ENCODE measurements at places on chromosomes 6 and 20. TPM values are rescaled to one million over a fixed set of nuclear protein-coding genes. Genes with fewer than 3 reads are reported as not detected.

PACRG gene
- 3.7 TPM for total RNA-seq

LY6G6F gene
- 3.2 TPM for total RNA-seq

FGD2 gene
- total RNA-seq, result 12.4 TPM

EFCAB8 gene
- not detected for total RNA-seq

SLC17A1 gene
- 11.1 TPM for total RNA-seq

NMBR gene
- total RNA-seq, result not detected

PAX1 gene
- not detected for total RNA-seq

SUN5 gene
- not detected for total RNA-seq

TAP1 gene
- total RNA-seq, result 9.8 TPM

GRM1 gene
- under 0.01 TPM for total RNA-seq

OTOR gene
- total RNA-seq, result not detected

C20orf141 gene
- total RNA-seq, result not detected

OOEP gene
- total RNA-seq, result not detected

HLA-G gene
- total RNA-seq, result not detected

UNC93A gene
- total RNA-seq, result 6.5 TPM

C20orf202 gene
- total RNA-seq, result 0.14 TPM

MYCT1 gene
- total RNA-seq, result 9.1 TPM

DEFB132 gene
- total RNA-seq, result not detected

HCRTR2 gene
- total RNA-seq, result not detected

CRIP3 gene
- total RNA-seq, result 1.1 TPM

SLC22A3 gene
- 7.6 TPM for total RNA-seq

MTRF1L gene
- total RNA-seq, result 10.7 TPM

IP6K3 gene
- 12.9 TPM for total RNA-seq

MUC22 gene
- not detected for total RNA-seq

NDUFAF5 gene
- 6.6 TPM for total RNA-seq

PSORS1C2 gene
- total RNA-seq, result not detected

MYB gene
- total RNA-seq, result 19.8 TPM

CNR1 gene
- total RNA-seq, result 0.67 TPM

MUCL3 gene
- not detected for total RNA-seq

DSTN gene
- 39.9 TPM for total RNA-seq

HTR1E gene
- total RNA-seq, result not detected

WFDC5 gene
- not detected for total RNA-seq

ESR1 gene
- total RNA-seq, result 0.05 TPM

BNIP5 gene
- not detected for total RNA-seq

SIRPD gene
- total RNA-seq, result 1.1 TPM

C6orf58 gene
- total RNA-seq, result 0.09 TPM

All from liver (tissue), 10 donors.